NCI-H1930 (cell line): ENCODE measurements at places on chromosomes 1 and 21.

- no peak for DNase-seq
These were observed 47.7 kb downstream of the ETS2 start for GRCh38 chr21:38853421-38853919.

DNA sequence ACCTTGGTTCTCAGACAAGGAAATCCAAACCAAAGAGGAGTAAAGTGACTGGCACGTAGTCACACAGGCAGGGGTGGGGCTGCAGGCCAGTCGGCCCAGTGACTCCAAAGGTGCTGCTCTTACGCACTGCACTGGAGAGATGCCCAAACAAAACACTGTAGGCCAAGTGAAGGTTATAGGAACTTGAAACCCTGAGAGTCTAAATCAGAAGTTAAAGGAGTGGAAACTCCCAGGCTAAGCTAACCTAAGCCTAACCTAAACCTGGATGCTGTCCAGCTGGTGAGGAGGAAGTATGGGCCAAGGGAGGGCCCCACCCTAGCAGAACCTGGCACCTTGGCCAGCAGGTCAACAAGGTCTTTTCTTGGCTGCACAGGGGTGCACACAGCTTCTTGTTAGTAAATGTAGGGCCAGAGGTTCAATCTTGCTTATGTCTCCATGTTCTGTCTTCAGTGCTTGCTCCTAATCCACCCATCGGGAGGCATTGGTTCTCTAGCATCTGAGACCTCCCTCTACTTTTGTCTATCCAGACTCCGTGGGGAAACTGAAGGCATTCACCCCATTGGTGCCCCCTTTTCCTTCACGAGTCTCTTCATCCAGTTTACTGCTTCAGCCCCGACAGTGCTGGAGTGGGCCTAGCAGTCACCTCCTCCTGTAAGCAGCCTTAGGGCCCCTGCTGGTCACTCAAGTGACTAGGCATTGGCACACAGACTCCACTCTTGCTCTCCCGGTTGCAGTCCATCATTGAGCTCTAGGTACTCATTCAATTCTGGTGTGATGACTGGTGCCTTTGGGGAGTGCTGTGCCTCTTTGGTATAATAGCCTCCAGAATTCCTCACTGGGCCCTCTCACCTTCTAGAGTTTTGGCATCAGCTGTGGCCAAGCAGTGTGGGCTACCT lies 12.9 kb upstream of the TMEM125 start:
- DNase-seq: no peak

DNA sequence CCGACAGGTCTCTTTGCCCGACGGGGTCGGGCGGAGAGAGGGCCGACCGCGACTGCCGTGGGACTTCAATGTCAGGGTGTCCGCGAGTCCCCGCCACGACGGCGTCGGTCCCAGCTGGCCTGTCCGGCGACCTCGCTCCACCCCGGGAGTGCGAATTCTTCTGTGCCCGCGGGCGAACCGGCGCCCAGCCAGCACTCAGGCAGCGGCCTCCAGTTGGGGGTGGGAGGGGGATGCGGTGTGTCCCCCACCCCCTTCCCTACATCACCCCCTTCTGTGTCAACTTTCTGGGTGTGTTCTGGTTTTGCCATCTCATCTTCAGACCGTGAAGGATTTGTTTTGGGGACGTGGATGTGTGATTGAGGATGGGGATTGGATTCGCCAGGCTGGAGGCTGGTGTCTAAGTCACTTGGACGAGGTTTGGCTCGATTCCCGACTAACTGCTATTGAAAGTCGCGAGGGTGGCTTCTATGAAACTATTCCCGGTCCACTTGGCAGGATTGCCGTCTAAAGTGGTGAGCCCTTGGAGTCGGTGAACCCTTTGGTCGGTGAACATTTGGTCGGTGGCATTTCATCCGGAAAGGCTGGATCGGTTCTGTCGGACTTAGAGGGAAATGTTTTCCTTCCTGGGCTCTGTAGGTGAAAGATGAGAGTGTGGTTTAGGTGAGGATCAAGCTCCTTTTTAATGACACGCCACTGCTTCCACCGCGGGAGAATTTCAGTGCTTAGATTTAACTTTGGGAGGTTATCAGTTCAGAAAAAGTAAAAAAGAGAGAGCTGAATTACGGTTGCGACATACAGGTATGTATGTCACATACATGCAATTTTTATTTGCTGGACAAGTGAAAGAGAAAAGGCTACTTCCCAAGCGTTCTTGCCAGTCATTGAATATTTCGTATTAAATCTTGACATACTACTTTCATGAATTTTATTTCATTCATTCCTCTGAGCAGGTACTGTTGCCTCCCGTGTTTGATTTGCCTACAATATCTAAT lies 771 bp downstream of the ABCD3 start:
- DNase-seq: no peak

- no peak for DNase-seq
These were observed 1.5 kb upstream of the PALMD start for GRCh38 chr1:99644279-99645004.

DNA sequence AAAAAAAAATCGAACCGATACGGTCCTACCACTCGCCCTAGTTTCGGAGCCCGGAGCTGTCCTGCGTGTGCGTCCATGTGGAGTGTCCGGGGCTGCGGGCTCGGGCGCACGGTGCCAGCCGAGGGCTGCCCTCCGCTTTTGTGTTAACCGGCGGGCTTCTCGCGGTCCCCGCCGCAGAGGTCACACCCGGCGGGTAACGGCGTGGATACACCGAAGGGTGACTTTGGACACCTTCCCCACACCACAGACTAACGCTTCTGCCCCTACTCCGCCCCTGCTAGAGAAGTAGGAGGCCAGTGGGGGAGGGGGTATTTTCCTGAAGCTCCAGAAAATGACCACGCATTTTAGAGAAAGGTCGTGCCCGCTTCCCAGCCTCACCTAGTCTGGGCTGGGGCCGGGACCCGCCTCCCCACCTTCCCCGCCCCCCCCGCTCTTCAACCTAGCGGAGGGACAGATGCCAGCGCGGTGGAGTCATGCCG lies 609 bp upstream of the ATF3 start:
- no peak for DNase-seq
